ENCODE measurements at places on chromosomes 2 and 18.
A peak's percentile ranks its signal among the peaks of the same experiment; 100 is the strongest.

DNA sequence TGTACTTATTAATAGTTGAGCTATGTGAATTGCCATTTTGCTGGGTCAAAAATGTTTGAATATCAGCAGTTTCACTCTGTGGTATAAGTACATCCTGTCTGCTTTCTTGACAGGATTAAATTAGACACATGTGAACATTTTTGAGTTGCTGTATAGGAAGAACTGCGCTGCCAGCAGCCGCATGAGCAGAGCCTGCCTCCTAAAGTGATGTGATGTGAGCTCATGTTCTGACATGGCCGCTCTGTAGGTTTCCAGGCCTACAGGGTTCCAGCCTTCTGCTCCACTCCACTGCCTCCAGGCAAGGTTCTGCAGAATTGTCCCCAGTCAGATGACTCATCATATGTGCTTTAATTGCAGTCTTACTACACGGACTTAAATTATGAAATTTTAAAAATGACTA, 119.7 kb upstream of the NFATC1 start:
- DNase-seq, result no peak

DNA sequence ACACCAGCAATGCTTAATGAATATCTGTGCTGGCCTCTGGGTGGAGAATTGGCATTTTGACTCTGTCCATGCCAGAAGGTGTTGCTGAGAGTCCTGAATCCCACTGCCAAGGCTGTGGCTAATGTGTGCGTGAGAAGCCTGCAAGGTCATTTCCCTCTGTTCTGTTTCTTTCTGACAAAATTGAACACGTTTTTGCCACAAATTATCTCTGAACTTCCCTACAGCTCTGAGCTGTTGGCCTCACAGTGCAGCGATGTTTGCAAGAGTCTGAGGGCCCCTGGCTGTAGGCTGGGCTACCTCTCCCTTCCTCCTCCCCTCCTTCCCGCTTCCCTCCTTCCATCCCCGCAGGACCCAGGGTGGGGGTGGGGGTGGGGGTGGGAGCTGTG, 154.1 kb upstream of the HS6ST1 start:
- no peak for DNase-seq

- no peak for DNase-seq
These were observed 183.6 kb downstream of the THADA start for GRCh38 chr2:43412114-43412753.

DNA sequence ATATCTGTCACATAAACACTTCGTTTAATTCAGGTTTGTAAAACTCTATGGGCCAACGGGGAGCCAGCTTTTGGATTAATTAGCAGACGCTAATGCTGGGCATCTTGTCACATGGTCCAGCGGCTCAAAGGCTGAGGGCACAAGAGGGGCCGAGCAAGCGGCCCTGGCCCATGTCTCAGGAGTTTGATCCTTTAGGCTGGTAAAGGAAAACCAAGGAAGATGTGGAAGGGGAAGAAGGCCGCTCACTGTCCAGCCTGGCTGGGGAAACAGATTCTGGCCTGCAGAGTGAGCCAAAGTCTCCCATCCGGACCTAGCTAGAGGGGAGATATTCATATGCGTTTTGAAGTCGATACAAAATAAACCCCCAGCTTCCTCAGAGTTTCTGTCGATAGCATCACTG, 248.6 kb upstream of the SIX2 start:
- no peak for DNase-seq

DNA sequence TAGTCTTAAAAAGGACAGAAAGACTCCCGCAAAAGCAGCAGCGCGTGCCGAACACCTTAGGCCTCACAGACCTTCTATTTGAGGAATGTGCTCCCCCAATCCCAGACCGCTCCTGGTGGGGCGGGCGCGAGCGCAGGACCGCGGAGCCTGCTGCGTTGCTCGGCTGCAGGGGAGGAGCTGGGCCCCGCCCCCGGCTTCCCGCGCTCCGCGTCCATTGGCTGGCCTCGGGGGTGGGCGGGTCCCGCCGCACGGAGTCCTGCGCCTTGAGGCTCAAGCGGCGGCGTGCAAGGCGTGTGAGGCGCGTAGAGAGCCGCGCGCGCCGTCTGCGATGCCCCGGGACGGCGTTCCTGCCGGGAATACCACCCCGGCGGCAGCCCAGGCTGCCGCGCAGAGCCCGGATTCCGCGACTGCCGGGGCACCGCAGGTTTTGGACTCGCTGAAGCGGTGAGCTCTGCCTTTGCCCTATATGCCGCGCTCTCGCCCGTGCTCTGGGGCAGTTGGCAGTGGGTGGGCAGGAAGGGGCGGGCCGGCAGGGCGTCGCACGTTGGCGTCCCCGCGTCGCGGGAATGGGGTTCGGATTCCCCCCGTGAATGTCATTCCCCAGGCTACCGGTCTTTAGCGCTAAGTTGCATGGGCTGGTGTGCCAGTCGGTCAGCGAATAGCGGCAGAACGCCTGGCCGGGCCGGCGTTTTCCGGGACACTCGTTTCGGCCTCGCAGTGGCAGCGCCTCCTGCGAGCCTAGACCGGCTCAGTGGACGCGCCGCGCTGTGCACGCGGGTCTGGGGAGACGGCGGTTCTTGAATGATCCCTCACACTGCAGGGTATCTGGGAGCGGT, 49.6 kb upstream of the PAIP2B start:
- peak; percentile 83 for DNase-seq

DNA sequence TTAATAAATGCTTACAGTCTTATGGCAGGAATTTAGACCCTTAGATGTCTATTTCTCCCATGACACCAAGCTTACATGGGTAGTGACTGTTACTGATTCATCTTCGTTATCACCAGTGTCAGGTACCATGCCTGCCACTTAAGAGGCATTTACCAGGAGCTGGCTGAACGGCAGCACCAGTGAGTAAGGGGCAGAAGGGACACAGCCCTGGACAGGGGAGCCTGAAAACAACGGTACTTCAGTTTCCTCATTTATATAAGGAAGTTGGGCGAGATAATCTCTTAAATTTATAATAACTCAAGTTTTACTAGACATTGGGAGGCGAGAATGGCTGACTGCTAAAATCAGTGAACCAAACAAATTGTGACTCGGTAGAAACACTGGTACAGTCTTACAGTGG, 1.2 kb downstream of the COA5 start:
- no peak for DNase-seq

GRCh38 chr2:26175466-26176278, 2.8 kb downstream of the GAREM2 start:
- DNase-seq, result no peak

GRCh38 chr2:240946046-240946445, 39.9 kb downstream of the CROCC2 start:
- no peak for DNase-seq

- DNase-seq, result no peak
These were observed 647.7 kb upstream of the FSHR start for GRCh38 chr2:49801898-49802450.

- DNase-seq, result no peak
These were observed 11.4 kb downstream of the TCF23 start for GRCh38 chr2:27160191-27160590.

DNA sequence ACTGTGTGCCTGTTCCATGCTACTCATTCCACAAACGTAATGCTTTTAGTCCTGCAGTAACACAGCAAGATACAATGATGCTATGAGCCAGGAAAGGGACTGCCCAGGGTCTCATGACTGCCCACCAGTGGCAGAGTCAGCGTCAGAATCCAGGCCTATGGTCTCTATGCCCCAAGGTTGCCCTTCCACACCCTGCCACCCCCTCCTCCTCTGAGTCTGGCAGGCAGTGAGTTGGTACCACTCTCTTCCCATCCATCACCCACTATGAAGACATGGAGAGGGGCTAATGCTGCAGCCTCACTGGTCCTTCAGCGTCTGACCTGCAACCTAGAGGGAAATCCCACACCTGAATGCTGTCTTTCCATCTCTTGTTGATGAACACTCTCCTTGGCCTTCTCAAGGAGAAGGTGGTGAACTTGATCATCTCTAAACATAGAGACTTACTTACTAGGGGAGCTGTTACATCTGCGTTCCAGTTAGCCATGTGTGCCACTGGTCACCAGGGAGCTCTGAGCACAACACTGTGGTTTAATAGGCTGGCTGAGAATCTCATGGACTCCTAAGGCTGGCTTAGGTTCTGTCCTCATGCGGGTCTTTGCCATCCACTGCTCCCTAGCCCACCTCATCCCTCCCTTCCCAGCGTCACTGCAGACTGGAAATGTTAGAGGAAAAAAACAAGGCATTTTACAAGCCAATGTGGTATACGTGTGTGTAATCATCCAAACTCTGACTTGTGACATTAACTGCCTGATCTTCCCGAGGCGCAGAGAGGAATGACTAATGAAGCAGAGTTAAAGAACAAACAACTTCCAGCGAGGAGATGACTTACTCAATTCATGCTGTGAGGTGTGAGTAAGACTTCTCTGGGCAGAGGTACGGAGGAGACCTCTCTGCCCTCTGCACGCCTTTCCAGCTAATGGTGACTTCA, 28.8 kb downstream of the STEAP3 start:
- no peak for DNase-seq

- no peak for DNase-seq
These were observed 112.4 kb upstream of the GATA6 start for GRCh38 chr18:22056950-22057349.

- DNase-seq, result no peak
These were observed 214.0 kb downstream of the RNF144A start for GRCh38 chr2:7131261-7131660.

- DNase-seq, result no peak
These were observed 266.1 kb upstream of the HDAC4 start for GRCh38 chr2:239666855-239667376.

DNA sequence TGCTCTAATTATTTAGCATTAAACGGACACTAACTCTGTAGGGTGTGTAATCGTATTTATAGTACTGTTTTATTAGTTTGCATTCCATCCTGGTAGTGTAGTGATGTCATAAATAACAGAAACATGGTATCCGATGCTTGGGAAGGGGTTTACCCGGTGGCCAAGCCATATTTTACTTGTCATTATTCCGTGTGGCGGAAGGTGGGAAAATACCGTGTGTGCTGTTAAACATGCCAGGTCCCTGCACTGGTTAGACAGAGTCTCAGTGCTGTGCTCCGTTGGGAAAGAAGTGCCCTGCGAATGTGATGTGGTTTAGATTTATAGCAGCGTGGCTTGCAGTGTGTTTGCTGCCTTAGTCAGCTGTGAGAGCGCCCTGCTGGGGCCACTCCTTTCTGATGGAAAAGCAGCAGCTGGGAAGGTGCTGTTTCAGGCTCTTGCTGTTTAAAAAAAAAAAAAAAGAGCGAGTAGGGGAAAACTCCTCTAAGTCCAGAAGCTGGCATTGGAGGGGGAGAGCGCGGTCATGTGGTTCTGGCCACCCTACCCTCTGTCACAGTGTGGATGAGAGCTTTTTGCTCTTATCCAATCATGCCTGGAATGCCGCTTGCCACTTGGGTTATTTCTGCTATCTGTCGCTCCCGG, 211.0 kb downstream of the NEDD4L start:
- DNase-seq, result no peak

- DNase-seq, result no peak
These were observed 87.4 kb upstream of the AGAP1 start for GRCh38 chr2:235406430-235406829.

DNA sequence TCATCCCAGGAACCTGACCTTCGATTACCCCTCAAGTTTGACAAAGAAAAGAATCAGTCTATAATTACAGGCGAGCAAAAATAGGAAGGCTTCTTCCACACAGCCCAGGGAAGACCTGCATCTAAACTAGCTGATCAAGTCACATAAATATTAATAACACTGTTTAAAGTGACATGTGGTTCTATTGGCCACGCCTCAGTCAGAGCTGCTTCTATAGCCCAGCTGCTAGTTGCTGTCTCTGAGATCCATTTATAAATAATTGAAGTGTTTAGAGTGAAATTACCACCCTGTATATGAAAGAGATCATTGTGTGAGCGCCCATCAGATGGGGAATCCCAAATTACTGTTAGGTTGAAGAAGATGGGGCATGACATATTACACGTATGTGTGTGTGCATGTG, 426.0 kb downstream of the CDH2 start:
- no peak for DNase-seq

DNA sequence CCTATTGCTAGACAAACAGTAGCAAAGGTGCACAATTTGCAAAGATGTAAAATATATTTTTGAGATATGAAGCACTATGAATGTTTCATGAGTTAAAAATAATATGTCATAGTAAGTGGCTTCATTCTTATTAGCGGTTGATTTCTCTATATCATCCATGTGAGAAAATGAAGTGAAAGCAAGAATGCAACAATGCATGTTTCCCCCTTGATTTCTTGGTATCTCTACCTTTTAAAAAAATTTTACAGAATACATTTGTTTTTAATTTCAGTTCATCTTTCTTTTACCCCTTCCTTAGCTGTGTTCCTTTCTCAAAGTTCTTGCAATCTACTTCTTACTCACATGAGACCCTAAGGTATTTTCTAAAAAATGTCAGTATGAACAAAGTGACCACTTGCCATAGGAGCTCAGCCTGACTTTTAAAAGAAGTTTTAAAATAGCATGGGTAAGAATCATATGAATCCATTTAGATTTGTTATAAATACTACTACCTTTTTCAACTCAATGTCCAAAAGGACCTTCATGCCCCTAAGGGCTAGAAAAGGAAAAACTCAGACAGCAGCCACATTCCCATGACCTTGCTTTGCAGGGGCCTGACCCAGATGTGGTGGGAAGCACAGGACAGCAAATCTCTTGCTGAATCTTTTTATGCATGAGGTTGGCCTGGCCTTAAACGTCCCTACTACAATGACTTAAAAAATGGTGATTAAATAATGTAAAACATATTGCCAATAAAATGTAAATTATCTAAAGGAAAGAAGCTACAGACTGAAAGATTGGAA, 14.8 kb upstream of the SLC38A11 start:
- no peak for DNase-seq

- no peak for DNase-seq
These were observed 43.6 kb upstream of the PTMA start for GRCh38 chr2:231664727-231665126.

GRCh38 chr18:69865776-69866175, 81.9 kb downstream of the CD226 start:
- no peak for DNase-seq

GRCh38 chr2:1802046-1802445, 57.7 kb upstream of the PXDN start:
- DNase-seq, result no peak

DNA sequence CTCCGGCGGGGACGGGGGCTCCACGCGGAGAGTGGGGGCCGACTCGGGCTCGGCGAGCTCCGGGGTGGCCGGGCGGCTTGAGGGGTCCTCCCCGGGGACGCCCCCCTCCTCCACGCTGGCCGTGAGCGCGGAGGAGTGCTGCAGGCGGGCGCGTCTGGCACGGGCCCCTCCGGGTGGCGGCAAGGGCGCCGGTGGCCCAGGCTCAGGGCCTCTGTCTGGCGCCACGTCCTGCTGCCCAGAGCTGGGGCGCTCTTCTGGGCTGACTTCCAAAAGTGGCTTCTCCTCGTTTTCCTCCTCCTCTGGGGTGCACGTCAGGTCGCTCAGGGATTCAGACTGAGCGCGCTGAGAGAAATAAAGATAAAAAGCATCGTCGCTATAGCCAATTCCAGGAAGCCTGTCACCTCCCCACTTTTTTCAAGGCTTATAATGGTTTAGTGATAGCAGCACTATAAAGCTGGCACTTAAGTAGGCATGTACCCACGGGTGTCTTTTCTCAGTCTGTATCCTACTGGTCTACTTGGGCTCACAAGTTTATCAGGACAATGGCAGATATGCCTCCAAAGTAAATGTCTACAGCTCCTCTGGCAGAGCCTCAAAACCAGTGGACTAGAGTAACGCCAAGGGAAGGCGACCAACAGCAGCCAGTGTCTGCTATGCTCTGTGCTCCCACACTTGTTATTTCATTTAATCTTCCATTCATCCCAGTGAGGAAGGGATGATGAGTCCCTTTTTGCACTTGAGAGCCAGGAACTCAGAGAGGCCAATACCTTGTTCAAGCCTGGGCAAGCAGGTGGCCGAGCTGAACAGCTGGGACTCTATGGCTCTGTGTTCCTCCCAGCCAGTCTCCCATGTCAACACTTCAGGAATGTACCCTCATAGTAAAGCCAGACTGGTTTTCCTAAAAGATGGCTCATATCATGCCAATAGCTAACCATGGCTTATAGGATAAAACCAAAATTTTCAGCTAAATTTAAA, 92.6 kb upstream of the MGAT4A start:
- DNase-seq, result no peak
